ENCODE measurements at places on chromosomes 7 and 10. TPM values are rescaled to one million over a fixed set of nuclear protein-coding genes. Genes with fewer than 3 reads are reported as not detected.

DNA sequence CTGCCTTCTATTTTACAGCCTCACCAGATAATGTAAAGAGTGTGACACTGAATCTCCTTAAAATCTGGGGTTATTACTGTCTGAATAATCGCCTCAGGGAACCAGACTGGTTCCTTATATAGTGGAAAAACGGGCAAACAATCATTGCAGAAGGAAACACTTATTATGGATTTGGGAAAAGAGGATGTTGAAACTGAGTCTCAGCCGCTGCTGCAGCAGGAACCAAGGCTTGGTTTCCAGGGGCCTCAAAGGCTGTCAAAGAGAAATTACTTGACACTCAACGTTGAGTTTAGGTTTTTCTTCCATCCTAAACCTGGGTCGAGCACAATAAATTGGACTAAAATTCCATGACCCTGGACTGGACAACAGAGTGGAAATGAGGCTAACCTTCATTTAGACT, 103.8 kb upstream of the AHR start:
- no peak for DNase-seq

DNA sequence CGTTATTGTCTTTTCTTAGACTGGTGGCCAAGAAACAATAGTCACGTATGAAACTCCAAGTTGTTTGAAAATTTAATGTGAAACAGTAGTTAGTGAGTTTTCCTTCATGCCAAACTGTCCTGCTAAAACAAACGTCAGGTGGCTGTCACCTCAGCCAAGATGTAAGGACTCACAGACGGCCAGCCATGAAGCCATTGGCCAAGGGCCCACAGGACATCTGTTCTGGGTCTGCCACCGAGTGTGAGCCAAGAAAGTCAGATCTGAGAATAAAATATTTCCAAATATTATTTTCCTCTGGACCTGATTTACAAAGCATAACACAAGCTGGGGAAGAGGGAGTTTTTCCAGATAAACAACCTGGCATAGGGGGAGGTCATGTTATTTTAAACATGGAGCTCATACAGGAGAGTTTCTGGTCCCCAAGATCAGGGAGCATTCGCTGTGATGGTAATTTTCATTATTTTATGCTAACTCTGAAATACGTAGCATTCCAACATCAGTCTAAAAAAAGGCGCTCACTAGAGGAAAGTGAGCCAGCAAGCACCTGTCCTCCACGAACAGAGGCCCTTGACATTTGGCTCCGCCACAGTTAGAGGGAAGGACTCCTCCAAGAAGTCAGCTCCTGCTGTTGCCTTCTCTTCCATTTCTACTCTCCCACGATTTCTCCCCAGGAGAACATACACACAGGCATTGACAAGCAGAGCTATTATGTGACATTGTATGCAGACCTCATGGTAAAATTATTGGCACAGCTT, 38.9 kb upstream of the LANCL2 start:
- DNase-seq = no peak

DNA sequence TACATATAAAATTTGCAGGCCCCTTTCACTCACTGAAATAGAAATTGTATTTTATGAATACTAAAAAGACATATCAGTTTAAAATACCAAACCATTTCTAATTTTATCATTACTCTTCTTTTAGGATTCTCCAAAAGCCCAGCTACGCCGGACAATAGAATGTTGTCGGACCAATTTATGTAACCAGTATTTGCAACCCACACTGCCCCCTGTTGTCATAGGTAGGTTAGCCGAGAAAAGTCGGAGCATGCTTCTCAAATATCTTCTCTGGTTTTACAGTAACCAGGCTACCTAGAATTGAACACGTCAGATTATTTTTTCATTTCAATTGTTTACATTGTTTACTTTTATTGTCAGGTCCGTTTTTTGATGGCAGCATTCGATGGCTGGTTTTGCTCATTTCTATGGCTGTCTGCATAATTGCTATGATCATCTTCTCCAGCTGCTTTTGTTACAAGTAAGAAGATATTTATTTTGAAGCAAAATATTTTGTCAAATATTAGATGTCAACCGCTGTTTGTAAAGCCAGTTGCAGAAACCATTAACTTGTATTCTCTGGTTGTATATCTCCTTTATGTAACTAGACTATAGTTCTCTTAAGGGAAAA, 57.6 kb downstream of the MMRN2 start:
- DNase-seq = peak; percentile 59

- DNase-seq = no peak
These were observed 595 bp upstream of the SUN1 start for GRCh38 chr7:831596-832166.

The SPDYE18 gene
- not detected for total RNA-seq

DNA sequence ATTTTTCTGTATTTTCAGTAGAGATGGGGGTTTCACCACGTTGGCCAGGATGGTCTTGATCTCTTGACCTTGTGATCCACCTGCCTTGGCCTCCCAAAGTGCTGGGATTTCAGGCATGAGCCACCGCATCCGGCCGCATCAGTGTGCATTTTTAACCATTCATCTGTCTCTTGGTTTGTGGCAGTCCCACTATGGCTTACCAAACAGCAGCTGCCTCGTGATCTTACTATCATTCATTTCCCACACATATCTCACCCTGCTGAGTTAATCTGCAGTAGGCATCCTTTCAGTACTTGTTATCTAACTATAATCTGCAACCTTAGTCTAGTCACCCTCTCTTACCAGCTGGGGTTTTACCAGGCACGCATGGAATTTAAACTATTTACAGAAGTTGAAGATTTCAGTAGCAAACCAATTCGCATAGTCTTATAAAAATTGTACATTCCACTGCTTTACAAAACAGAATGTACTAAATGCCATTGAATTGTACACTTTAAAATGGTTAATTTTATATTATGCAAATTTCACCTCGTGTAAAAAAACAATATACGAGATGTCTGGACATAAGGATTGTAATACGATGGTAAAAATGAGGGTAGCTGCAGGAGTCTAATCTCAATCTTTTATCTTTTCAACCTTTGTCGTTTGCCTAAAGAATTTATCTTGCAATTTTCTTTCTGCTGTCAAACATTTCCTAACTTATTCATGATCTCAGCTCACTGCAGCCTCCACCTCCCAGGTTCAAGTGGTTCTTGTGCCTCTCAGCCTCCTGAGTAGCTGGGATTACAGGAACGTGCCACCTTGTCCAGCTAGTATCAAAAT, 4.6 kb upstream of the TBC1D12 start:
- DNase-seq = no peak

DNA sequence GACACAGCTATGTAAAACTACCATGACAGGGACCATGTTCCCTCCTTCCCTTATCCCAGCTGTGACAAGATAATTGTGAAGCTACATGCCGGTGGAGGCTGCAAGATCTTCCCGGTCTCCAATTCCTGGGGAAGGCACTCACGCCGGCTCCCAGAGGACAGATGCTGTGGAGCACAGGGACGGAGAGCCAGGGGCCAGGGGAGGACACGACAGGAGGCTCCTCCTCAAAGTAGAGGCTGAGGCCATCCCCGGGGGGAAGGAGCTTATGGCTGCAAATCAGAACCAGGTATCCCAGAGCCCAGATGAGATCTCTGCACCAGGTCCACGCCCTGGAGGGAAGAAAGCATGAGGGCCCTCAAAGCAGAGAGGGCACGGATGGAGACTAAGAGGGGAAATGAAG, 286.2 kb downstream of the TCERG1L start:
- no peak for DNase-seq

DNA sequence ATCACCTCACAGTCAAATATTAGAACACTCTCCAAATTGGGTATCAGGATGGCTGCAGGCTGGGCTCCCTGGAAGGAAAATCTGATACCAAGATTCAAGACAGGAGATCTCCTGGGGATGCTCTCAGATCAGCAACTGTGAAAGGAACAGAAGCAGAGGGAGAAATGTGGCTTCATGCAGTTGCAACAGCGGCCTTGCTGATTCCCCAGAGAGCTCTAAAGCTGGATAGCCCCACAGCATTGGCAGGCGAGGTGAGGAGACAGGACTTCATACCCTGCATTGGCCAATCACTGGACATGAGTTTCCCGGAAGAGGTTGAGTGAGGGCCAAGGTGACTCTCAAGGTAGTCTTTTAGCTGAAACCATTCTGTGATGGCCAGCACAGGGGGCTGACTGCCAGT, 190.6 kb downstream of the PTPN20 start:
- DNase-seq = no peak

DNA sequence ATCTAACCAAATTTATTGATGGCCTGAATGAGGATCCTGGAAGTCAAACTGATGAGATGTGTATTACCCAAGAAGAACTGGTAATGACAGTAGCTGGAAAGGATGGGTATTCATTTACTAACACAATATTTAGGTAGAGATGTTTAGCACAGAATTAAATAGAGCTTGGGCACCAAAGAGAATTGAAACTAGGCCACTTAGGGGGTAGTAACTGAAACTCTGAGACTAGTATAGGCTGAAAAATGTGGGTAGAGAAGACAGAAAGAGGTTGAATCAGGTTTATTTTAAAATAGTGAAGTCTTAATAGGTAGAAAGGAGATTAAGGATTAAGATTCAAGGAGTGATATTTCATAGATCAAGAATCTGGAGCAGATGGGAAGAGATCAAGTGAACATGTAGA, 155.8 kb downstream of the MLLT10 start:
- no peak for DNase-seq

DNA sequence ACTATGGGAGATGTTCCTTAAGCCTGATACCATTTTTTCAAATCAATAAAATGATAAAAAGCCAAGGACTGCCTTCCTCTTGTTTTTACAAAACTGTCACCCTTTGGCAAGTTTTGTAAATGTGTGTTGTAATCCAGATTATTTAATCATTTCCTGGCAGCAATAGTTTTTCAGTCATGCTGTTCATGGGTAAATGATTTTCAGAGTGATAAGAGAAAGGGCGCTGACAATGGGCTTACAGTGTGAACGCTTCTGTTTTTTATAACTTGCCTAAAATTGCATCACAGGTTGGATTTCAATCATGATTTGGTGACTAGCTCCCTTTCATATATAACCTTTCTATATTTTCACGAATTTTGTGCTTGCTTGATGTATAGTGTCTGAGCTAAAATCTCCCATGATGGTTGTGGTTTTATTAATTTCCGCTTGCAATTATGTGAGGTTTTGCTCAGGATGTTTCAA, 19.0 kb upstream of the DMBT1 start:
- DNase-seq = no peak

GRCh38 chr7:154693661-154694060, 309.3 kb downstream of the PAXIP1 start:
- no peak for DNase-seq

The FBXL13 gene
- total RNA-seq = 2.1 TPM

GRCh38 chr10:983971-984655, 4.1 kb upstream of the GTPBP4 start:
- DNase-seq = no peak

The EVX1 gene
- 0.80 TPM for total RNA-seq

The ZWINT gene
- 109 TPM for total RNA-seq

- no peak for DNase-seq
These were observed 22.5 kb upstream of the ASCC1 start for GRCh38 chr10:72238392-72239175.

- no peak for DNase-seq
These were observed 162.9 kb downstream of the CREB5 start for GRCh38 chr7:28575241-28575643.

DNA sequence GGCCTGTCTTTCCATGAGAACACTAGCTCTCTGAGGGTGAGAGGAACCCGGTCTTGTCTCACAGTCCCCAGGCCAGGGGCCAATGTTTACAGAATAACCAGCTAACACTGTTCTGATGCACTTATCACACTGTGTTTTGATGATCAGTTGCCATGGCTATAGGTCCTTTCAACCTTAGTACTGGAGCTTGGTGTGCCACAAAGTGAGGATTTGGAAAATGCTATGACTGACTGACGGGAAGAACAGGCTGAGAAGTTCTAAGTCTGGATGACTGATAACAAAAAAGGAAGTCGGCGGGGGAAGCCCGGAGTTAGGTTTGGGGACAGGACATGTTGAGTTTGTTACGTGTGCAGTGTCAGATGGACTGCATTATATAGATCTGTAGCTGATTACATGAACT, 141.8 kb downstream of the CTTNBP2 start:
- DNase-seq = no peak

DNA sequence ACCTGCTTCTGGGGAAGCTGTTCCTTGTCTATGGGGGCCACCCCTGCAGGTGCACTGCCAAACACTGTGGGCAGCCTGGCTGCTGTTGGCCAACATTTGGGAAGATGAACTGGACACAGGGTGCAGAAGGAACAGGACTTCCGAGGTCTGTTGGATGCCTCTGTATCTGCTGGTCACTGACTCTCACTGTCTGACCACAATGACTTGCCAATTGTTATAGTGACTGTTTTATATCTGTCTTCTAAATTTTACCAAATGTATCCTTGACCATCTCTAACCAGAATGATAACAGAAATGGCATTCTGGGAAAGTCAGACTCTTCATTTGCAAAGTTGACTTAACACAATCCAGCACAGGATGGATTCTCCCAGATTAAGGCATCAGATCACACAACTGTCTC, 214.0 kb upstream of the PRSS58 start:
- DNase-seq = no peak

The PI4K2A gene
- total RNA-seq = 19.4 TPM

GRCh38 chr10:95756041-95756761, at the start of gene ENTPD1:
Gene ENTPD1, plus strand, starts transcription at chr10:95756163. Its CDS starts 77 bp downstream, at chr10:95756240.
- DNase-seq = no peak
